ENCODE measurements at places on chromosomes 2 and 18.
A peak's percentile ranks its signal among the peaks of the same experiment; 100 is the strongest.

- no peak for DNase-seq
Observed at GRCh38 chr18:76621782-76622495, 126.9 kb upstream of the ZNF516 start.

GRCh38 chr2:102504833-102505232 is 31.8 kb downstream of the SLC9A4 start:
- no peak for DNase-seq

- DNase-seq = no peak
Observed at GRCh38 chr2:10366601-10367270, 64.0 kb downstream of the HPCAL1 start.

GRCh38 chr2:10777842-10778723 is 34.5 kb downstream of the PDIA6 start:
- DNase-seq = no peak

- no peak for DNase-seq
Observed at GRCh38 chr2:54559593-54560145, 103.5 kb downstream of the SPTBN1 start.

GRCh38 chr18:49160079-49160930 is 209.5 kb upstream of the SMAD7 start:
- no peak for DNase-seq

DNA sequence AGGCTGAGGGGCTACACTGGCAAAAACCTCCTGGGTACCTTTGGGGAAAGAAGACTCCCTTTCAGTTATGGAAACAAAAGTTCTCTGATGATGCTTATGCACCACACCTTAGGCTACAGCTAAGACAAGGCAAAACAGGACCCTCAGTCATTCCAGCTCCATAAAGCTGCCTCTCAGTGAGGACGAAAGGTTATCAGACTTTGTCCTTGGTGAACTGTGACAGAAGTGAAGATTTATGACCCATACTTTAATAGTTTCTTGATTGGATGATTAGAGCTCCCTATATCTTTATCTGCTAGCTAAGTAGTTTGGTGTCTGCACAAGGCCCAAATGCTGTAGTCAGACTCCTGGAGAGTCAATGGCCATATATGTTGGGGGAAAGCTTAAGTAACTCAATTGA is 40.6 kb upstream of the SPRED2 start:
- DNase-seq = no peak

DNA sequence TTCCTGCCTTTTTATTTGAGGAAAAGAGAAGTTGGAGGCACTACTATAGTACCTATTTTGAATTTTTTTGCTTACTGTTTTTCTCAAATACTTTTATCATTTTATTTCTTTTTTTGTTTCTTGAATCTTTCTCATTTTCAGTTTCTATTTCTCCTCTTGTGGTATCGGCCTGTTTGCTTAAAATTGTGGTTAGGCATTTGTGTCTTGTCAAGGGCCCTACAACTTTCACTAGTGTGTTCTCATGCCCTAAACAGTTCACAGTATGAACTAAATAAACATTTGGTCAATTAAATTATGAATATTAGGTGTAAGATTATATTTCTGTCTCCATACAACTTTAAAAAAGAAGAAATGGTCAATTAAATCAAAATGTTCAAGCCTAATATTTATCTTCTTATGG is 613.5 kb downstream of the MBD2 start:
- no peak for DNase-seq

DNA sequence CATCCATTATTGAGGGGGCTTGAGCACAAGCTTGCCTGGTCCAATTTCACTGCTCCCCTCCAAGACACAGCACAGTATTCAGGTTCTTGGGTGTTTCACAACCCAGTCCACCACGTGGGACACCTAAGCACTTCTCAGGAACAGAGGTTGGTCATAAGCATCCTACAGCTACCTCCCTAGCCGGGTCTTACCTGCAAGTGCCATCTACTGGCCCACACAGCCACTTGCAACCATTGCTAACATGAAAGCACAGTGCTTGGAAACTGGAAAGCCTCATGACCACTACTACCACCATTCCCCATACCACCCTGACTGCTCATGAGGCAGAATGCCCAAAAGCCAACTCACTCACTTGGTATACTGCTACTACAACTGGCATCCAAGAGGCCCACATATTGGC is 105.7 kb upstream of the RPRM start:
- no peak for DNase-seq

GRCh38 chr2:149330127-149331022 is at the start of gene LYPD6:
Gene LYPD6, plus strand, starts transcription at chr2:149330587. Its CDS starts 107,122 bp downstream, at chr2:149437709.
- no peak for DNase-seq

DNA sequence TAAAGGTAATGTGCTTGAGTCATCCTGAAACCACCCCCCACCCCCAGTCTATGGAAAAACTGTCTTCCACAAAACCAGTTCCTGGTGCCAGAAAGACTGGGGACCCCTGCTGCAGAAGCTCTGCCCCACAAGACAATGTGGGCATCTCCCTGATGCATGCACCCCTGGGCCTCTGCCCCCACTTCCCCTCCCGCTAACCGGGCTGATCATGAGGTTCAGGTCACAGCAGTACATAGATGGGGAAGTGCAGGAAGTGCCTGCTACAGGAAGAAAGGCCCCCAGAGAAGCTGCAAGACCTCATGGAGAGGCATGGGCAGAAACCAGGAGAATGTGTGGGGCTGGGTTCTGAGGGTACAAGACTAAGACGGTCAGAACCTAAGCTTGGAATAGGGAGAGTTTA is 243.4 kb upstream of the ID2 start:
- DNase-seq = no peak

GRCh38 chr18:37361335-37362157 is 204.1 kb downstream of the CELF4 start:
- no peak for DNase-seq

GRCh38 chr2:29129586-29130281 is 14.5 kb downstream of the CLIP4 start:
- DNase-seq = no peak

DNA sequence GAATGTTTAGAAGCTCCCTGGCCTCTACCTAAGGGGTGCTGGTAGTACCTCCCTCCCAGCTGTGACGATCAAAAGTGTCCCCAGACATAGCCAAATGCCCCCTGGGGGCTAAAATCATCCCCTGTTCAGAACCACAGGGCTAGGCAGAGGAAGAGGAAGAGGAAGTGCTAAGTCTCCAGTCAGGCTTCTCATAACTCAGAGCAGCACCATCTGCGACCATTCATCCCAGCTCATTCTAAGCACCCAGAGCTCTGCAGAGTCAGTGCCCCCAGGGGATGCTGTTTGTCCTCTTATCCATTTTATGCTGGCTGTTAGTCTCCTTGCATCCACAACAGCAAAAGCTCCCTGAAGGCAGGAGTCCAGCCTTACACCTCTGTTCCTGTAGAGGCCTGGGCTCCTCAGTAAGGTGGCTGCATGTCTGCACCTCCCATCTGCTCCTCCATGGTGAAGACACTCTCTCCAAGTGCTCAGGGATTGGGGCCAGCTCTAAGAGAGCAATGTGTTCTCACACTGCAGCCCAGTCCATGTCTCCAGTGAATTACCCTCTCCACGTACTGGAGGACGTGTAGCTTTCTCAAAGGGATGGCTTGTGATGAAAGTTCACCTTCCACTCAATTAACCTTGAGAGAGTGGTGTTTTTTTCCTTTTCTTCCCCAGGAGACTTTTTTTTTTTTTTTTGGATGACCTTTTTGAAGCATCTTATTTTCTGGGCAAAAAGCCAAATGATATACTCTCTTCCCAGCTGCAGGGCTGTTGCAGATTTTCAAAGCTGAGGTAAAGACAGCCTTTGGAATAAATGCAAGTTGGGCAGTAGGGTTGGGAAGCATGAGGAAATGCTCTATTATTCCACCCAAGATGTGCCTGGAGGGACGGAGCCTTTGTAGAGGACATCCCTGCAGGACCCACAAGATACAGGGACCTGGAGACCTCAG is 158.9 kb upstream of the SLC14A2 start:
- no peak for DNase-seq

- no peak for DNase-seq
Observed at GRCh38 chr2:119758881-119759450, 756 bp upstream of the PTPN4 start.

DNA sequence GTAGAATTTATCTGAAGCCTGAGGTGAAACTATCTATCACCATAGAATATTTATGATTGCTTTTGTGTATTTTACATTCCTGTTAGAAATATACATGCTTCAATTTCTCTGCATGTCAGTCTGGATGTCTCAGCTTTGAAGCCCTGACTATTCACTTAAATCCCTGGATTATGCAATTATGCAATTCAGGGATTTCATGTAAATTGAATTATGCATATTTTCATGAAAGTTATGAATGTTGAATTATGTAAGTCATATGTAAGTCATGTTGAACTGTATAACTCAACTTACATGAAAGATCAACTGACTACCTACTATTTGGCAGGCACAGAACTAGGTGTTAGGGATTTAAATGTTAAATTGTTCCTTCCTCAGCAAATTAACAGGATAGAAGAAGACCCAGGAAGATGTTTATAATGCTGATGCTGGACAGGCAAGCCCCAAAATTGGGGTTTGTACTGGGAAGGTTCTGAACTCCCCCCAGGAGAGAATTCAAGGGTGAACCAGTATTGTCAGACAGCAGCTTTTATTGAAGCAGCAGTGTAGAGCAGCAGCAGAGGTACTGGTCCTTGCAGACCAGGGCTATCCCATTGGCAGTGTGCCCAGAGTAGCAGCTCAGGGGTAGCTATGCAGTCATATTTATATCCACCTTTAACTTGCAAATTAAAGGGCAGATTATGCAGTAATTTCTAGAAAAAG is 236.5 kb downstream of the ZNF804A start:
- DNase-seq = no peak

DNA sequence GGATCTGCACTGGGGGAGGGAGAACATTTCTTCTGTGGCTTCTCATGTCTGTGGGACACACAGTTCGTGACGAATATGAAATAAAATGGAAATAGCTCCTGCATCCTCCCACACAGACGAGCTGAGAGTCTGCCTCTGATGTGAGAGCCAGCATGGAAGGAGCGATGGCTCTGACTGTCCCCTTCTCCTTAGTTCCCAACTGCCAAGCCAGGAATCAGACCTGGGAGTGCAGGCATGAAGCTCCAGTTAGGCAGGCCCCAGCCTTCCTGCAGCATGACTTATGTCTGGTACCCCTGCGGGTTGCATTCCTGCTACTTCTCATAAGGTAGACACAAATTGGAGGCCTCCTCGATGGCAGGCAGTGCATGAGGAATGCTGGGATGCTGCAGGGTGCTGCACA is 56.2 kb downstream of the PRKCE start:
- DNase-seq = no peak

DNA sequence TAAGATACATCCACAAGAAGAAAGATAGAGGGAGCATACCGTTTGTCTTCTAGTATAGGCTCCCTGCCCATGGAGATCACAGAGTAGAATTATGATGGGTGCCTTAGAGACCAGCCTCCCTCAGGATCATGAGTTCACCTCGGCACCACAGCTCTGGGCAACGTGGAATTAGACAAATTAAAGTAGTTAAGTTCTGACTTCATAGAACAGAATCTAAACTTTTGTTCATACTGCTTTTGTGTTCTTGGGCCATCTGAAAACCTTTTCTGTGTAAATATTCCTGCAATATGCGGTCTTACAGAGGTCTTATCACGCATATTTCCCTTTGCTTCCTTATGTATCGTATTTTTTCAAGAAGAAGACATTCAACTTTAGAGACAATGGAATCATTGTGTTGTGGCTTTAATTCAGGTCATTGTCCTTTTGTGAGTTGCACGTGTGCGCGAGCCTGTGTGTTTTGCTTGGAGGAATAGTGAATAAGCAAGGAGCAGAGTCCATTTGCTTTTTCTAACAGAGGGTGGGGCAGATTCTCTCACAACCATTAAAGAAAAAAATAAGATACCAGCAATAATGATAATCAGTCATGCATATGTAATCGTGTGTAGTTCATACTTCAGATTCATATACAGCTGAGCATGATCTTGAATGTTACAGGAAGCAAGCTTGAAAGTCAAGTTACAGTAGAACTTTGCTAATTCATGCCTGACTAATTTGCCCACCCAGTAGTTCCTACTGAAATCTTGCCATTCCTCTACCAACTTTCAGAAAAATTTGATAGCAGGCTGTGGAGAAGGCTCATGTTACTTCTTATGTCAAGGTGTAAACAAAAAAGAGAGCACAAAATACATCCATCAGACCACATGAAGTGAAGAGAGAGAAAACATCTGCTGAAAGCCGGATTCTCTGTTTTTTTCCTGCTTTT is 243.6 kb downstream of the NEDD4L start:
- DNase-seq = no peak

DNA sequence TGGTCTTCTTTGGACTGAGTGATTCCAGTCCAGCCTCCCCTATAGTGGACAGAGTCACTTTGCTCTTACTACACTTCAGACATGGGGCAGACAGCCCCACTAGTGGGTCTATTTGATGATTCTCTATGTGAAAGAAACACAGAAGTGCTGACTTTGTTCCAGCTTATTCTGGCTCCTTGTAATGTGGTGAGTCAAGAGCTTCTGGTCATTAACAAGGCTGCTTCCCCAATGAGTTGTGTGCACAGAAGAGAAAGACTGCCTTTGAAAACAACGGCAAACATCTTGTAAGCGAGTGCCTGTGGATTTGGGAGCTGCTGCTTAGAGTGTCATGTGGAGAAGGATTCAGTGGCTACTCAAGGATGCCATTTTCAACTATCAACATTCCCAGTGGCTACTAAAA is 39.1 kb downstream of the RMC1 start:
- DNase-seq = no peak

DNA sequence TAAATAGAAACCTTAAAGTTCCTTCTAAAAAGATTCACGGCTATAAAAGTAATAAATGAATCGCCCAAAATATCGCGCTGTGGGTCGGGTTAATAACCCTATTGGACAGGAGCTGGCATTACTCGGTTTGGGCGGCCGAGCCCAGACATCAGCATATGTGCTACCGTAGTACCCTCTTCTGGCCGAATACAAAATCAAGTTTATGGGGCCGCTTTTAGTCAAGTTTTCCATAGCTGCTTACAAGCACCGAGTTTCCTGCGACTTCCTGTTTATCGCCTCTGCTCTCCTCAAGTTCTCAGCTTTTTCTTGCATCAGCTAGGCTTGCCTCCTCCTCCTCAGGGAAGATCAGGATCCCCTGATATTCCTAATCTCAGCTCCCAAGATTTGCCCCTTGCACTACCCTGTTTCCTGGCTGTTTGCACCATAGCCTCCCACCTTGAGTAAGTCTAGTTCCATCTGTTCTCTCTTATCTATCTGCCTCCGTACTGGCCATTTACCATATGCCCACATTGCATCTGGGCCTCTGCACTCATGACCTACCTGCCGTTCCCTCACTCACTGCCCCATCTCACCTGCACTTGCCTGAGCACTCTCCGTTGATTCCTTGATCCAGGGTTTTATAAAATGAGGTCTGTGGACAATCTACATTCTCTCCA is 56.1 kb downstream of the SLC35F5 start:
- DNase-seq = peak; percentile 72

DNA sequence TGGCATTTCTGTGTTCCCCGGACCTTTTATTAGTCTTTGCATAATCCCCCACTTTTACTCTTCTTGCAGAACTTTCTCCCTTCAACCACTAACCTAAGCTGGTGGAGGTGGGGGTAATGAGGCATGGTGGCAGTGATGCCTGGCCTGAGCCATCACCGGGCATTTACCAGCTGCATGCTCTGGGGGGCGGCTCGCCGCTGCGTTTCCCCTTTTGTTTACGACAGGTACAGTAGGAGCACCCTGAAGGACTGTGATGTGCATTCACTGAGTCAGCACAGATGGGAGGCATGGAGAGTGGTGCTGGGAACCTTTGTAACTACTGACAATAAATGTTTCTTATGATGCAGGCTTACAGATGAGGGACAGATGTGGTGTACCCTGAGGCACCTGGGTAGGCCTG is 46.9 kb downstream of the PLEKHB2 start:
- no peak for DNase-seq
